Activated CD4-positive, alpha-beta T cell treated with anti-CD3 and anti-CD28 coated beads, Interleukin-2, Interleukin-6, amounts not matched to agents 100 ng/mL and 50 ng/mL, durations not matched to agents 16 hours and 8 hours (primary cell): ENCODE measurements at places on chromosomes 2 and 18.

GRCh38 chr18:51430538-51430937 is 233.1 kb upstream of the MEX3C start:
- no peak for DNase-seq

DNA sequence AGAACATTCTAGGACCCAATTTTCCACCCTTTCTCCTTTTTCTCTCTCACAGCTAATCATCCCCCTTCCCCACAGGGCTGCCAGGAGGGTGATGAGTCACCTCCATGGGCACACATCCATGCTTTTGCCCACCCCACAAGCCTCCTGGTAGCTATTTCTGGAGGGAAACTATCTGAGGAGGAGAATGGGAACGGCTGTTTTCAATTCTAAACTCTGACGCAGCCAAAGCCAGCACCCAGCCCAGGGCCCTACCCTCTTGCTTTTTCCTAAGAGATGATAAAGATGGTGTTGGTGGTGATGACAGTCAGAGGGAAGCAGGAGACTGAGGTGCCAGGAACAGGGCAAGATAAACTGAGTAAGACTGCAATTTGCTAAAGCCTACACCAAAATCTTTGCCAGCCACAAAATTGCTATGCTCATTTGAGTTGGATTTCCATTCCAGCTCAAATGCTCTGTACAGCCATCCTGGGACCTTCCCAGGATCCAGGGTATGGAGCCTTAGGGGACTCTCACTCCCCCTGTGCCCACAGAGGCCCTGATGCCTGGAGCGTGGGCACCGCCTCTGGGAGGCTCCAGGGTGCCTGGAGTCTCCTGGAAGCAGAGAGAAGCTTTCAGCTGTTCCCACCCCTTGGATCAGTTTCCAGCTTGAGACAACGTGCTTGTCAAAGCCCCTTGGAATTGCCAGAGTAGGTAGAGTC is 62.0 kb upstream of the FZD7 start:
- DNase-seq, result no peak

DNA sequence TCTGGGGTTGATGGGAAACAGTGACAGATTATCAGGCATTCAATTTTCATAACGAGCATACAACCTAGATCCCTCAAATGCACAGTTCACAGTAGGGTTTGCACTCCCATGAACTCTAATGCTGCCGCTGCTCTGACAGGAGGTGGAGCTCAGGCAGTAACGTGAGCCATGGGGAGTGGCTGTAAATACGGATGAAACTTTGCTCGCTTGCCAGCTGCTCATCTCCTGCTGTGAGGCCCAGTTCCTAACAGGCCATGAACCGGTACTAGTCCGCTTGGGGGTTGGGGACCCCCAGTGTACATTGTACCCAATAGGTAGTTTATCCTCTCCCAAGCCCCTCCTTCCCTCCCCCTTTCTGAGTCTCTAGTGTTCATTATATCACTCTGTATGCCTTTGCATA is 94.6 kb downstream of the PTH2R start:
- no peak for DNase-seq

DNA sequence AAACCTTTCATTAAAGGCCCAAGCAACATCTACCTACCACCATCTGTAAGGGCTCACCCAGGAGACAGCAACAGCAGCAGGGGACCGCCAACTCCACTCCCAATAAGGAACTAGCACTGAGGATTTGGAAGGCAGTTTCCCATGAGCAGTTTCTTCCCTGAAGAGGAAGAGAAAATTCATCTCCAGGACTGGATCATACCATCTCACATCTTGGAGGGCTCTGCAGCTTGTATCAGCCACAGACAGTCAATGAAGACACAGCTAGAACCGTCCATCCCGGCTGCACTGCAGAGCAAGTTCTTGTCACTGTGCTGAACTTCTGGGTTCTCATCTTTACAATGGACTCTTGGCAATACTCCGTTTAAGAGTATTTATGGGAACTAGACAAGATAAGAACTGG is 2.8 kb upstream of the GYPC start:
- no peak for DNase-seq

DNA sequence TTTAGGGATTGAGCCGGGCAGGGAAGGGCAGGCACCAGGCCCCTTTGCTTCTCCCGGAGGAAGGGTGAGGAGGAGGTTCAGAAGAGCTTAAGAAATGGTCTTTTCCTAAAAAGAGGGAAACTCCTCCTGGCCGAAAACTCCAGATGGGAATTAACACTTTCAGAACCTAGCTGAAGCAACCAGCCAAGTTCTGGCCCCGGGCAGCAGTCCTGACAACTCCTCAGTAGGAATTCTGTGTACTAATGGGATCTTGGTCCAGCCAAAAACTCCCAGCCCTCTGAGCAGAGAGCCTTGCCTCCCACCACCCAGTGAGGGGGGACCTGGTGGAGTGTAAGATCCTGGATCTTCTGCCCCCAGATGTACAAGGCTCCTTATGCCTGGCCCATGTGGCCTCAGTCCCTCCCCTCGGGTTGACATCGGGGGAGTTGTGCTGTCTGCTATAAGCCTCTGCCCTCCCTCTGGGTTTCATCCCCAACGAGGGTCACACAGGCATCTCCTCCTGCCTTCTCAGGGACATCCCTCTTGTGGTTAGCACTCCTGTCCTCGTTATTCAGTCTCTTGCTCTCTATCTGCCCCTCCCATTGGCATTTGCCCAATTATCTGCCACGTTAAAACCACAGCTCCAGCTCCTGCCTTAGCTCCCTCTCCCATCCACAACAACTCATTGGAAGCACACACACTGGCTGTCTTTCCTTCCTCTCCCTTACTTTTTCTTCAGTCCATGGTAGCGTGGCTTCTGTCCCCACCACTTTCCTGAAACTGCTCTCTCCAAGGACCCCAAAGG is 184.6 kb downstream of the CYP26B1 start:
- DNase-seq, result no peak

DNA sequence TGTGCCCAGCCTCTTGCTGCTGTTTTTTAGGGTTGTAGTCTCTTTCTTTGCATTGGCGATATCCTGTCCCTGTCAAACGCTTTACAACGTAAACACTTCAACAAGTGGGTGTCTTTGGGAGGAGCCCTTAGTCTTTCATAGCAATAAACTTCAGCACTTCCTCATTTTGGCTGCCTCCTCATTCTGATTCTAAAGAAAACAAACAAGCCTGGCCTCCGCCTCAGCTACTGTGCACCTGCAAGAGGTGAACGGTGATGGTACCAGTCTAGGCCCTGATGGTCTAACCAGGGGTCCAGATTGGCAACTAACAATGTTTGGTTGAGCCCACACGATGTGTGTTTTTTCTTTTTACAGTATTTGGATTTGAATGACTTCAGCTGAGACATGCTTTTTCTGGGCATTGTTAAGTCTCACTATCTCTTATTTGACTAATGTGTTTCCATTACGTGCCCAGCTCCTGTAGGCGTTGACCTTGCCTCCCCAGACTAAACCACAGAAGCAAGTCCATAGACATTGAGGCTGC is 53.2 kb upstream of the CUL3 start:
- DNase-seq, result no peak

DNA sequence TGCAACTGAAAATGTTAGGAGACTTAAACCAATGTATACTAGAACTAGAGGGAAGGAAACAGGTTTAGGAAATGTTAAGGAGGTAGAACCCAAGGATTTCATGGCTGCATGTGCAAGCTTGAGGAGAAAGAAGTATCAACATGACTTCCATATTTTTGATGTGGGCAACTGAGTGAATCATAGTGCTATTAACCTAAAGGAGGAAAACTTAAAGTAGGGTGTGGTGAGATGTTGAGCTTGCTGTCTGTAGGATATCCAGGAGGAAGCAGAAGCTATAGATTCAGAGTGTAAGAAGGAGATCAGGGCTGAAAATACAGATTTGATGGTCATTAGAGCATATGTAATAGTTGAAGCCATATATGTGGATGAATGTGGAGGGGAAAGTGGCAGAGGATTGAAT is 31.5 kb downstream of the NDC80 start:
- DNase-seq, result no peak

DNA sequence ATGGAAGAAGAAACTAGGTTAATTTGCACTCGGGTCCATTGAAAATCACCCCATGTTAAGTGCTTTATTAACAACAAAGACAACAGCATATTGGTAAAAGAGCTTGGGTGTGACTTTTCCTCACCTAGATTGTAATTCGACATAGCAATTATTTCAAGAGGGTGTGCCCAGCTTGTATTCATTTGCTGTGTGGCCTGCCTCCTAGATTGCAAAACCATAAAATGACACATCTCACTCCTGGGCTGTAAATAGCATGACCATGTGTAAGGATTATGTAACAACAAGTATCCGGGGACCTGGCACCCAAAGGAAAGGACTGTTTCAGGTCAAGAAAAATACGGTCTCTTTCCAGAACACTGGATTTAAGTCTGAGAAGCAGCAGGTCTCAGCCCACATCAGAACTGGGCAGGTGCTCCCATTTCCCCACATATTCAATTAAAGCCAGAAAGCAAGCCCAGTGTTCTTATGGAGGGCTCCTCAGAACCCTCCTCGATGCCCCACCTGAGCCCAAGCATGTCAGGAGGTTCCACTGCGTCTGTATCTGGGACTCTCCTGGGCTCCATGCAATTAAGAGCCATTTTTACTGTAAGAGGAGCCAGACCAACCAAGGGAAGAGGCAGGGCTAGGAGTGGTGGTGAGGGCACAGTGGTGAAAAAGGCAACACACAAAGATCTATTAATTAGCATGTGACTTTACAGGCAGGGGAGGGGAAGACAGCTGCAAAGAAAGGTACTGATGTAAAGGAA is 39.2 kb downstream of the MREG start:
- DNase-seq, result no peak

DNA sequence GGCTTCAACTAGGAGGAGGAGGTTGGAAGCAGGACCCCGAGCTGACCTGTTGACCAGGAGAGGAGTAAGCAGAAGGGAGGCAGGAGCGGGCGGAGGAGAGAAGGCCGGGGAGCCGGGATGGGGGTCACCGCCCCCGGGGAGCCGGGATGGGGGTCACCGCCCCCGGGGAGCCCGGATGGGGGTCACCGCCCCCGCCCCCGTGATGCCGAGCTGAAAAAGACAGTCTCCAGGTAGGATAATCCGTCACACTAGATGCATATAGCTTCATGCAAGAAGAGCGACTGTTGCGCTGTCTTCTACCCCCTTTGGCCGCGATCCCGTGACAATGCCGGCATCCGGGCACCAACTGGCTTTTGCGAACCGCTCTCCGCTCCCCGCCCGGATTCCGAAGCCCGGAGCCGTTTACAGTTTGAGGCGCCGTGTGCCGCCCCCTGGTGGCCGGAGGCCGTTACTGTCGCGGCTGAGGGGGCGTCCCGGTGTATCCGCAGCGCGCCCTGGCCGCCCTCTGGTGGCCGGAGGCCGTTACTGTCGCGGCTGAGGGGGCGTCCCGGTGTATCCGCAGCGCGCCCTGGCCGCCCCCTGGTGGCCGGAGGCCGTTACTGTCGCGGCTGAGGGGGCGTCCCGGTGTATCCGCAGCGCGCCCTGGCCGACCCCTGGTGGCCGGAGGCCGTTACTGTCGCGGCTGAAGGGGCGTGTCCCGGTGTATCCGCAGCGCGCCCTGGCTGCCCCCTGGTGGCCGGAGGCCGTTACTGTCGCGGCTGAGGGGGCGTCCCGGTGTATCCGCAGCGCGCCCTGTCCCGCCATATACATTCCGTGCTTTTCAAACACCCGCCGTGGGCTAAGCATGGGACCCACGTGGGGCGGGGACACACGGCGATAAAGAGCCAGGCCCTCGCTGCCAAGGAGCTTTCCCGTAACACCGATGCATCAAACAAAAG is 89.6 kb downstream of the ACTR3 start:
- DNase-seq, result peak; percentile 82

GRCh38 chr2:31729442-31730092 is 148.8 kb upstream of the SRD5A2 start:
- DNase-seq, result peak; percentile 27

DNA sequence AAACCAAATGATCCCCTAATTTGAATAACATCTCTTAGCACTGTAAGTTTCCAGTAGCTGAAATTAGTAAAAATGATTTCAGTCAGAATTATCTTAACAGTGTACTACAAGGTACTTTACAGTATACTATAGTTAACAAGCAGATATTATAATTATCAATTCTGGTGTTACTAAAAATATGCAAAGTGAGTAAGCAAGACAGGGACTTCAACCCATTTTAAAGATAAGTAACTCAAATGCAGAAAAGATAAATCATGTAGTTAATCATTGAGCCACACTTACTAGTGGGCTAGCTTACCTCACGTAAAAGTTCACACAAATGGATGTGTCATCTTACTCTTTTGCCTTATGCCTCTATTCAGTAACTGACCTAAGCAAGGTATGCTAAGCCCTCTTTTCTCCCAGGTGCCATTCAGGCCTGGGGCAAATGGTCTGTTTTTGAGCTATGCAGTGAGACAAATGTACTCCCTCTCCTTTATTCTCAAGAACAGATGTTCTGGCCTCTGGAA is 101.0 kb downstream of the NBAS start:
- no peak for DNase-seq

DNA sequence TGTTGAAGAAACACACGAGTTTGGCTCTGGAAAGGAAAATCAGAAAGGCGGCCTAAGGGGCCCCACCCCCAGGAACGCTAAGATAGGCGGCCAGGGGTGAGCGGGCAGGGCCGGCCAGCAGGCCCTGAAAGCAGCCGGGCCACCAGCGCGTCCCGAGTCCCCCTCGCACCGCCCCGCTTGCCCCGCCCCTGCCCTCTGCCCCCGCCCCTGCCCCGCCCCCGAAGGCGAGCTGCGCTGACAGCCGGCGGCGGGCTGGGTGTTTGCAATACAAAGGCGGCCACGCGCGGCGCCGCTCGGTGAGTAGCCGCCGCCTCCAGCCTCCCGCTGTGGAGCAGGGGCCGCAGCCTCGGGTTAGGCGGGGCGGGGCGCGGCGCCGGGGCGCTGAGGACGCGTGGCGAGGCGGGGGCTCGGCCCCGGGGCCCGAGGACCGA is at the start of gene LPIN1:
Gene LPIN1, plus strand, starts transcription at position 257 of the 431 bp plus-strand sequence. CDS start 18,910 bp downstream, outside the sequence.
- DNase-seq, result peak; percentile 92

- DNase-seq, result no peak
These were observed 31.6 kb downstream of the CYP26B1 start for GRCh38 chr2:72116081-72116533.

DNA sequence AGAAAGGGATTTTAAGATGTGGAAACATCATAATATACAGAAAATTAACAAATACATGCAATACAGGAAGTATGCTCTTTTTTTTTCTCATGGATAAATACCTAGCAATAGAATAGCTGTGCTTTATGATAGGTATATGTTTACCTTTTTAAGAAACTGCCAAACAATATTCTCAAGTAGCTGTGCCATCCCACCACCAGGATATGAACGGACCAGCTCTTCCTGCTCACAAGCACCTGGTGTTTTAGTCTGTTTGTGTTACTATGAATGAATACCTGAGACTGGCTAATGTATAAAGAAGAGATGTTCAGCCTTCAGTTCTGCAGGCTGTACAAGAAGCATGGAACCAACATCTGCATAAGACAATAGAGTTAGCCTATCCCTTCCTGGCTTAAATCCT is 19.9 kb upstream of the UGT1A8 start:
- DNase-seq, result no peak
